Cortex of kidney (tissue), 1 donor: ENCODE measurements at places on chromosomes 7 and 10.

GRCh38 chr10:117741524-117741923 lies 199.0 kb downstream of the EMX2 start:
- DNase-seq: no peak

DNA sequence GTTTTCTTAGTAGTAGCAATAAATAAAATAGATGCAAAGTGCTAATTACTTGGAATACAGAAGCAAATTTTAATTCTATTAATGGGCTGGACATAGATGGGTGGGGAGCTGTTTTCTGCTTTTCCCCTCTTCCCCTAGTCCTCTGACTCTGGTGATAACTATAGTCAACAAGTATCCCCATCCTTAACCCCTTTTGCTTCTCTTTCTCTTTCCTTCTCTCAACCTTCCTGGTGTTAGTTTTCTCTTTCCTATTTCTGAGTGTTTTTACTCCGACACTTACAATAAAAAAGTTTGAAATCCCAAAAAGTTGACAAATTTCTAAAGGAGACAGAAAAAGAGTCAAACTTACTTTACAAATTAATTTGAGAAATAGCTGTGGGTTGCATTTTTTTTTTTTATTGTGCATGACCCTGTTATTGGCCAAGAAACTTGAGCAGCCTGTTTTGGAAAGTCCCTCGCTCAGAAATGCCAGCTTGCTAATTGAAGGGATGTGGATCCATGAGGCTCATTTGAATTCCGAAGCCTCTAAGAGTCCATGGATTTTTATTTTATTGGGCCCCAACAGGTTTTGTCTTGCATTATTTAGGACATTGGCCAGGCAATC lies 2.4 kb downstream of the FAS start:
- no peak for DNase-seq

DNA sequence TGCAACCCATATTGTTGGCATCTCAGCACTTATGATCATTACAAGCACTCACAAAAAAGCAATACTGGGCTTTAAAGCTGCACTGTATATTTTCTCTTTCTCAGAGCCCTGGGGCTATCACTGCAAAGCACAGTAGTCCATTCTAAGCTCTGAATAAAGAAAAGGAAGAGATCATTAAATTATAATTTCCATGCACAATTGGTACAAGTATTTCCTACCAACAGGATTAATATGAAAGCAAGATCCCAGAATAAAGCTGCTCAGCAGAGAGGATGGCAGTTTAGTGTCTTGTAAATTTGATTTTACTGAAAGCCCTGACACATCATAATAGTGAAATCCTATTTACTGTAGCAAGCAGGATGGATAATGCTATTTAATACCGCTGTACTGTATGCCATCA lies 205.3 kb downstream of the CHCHD3 start:
- DNase-seq: no peak

- no peak for DNase-seq
These were observed 13.6 kb downstream of the VPS50 start for GRCh38 chr7:93245525-93246432.

DNA sequence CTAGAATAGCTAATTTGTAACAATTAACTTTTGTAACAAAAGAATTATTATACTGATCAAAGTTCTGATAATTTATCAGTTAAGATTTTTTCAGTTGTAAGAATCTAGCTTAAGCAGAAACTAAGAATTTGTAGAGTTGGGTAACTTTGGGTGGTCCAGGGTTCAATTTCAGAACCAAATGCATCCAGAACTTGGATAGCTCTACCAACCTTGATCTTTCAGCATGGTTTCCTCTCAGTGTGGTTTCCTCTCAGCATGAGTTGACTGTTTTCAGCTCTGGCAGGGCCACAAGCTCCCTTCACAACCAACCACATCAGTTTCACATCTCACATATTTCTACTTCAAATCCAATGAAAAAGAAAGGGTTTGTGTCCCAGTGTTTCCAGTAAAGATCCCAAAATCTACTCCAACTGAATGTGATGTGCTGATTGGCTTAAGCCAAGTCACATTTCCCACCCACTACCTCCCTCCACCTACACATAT lies 3.3 kb upstream of the FAS start:
- no peak for DNase-seq

DNA sequence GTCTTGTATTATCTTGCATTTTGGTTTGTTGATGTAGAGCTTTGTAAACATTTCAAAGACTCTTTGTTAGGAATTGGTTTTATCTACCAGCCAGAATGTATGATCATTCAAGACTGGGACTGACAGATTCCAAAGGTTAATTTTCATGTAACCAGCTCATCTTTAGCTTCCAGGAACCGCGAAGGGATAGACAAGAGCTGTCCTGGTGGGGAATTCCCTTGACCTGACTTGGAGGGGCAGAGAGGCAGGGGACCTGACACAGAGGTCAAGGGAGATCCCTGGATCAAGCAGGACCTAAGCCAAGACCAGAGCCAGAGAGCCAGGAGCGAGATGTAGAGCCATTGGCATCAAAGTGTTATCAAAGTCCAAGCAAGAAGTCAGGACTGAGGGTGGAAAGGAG lies 6.6 kb upstream of the LOXL4 start:
- DNase-seq: no peak

- no peak for DNase-seq
These were observed 73.9 kb downstream of the ADRA2A start for GRCh38 chr10:111150691-111151090.

DNA sequence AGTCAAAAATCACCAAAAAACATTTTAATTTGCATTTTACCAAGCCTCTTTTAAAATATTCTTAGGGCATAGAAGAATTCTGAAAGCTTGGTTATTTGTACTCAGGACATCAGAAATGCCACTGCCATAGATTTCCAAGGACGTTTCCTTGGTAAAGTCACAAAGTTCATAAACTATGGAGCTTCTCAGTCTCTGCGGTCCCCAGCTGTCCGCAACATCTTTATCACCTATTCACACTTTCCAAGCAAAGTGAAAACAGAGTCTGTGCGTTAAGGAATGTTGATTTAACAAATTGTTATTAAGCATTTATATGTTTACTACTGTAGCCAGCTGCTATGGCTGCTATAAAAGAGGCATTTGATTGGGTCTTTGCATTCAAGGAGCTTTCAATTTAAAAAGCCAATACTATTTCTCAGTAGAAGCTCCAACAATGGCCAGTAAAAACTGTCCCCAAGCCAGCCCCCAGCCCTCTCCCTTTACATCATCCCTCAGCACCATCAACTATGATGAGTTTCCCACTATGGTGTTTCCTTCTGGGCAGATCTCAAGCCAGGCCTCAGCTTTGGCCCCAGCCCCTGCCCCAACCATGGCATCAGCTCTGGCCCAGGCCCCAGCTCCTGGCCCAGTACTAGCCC lies 36.8 kb downstream of the CADPS2 start:
- no peak for DNase-seq

DNA sequence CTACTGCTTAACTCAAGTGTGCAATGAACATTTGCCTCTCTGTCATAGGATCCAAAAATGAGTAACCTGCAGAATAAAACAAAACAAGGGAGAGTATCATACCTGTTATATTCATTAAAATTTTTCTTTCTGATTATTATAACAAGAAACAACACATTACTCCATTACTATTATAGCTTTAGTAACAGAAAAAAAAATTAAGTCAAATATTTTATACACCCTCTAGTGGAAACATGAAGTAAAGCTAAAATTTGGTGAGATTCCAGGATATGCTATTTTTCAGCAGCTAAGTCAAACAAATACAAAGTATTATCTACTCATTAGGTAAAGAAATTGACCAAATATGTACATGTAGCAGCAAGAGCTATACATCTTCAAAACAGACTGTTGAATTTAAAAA lies 56.3 kb downstream of the PDZD8 start:
- DNase-seq: no peak

DNA sequence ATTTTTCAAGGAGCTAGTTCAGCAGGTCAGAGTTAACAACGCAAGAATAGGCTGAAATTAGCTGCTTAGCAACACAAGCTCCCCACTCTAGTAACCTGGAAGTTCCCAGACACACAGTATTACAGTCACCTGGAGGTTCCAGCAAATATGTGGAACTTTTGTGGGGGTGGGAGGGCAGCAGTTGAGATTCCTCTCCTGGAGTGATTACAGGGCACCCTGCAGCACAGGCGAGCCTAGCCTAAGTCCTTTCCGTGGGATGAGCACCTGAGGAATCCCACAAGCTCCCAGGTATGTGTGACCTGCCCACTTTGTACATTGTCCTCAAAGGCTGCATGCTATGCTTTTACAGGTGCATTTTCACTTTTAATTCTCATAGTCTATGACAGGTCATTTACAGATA lies 13.6 kb downstream of the TPK1 start:
- no peak for DNase-seq

- DNase-seq: no peak
These were observed 551 bp downstream of the IFIT1 start for GRCh38 chr10:89392974-89393373.

GRCh38 chr7:96869538-96869937 lies 135.8 kb upstream of the DLX6 start:
- no peak for DNase-seq

DNA sequence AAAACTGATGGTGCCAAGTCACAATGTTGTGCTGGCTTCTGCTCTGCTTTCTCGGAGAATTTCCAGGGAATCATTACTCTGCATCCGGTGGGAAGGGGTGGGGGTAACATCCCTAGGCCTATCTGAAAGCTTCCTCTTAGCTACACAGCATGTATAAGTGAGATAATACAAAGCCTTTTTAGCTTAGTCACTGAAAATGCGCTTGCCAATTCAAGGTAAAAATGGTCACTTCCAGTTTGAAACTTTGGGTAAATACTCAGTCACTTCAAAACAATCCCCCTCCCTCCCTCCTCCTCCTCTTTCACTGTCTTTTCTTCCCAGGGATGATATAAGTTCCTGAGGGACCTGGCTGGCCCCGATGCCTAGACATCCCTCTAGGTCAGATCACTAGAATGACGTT lies 57.3 kb upstream of the APBB1IP start:
- no peak for DNase-seq

GRCh38 chr10:46516660-46517416 lies 39.6 kb downstream of the GPRIN2 start:
- no peak for DNase-seq

DNA sequence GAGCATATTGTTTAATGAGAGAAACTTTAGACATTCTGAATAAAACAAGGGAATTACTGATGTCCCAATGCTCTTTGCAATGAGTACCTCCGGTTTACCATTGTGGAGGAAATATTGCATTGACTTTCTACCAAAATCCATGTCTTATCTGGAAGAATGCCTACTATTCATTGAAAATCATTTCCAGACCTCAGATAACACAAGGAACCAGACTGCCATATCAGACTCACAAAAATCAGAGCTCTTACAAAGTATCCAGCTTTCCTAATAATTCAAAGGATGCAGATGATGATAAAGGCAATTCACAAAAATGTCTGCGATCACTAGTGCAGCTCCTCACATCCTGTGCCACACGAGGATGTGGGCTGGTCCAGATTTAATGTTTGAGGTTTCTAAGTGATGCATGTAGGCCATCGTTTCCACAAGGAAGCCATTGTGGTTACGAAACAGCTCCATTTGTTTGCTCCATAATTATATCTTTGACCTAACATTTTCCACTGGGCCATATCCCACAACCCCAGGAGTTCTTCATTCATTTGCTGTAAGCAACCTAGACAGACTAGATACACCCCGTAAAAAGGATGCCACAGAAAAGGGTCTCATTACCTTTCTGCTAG lies 831.1 kb upstream of the C7orf33 start:
- DNase-seq: no peak

DNA sequence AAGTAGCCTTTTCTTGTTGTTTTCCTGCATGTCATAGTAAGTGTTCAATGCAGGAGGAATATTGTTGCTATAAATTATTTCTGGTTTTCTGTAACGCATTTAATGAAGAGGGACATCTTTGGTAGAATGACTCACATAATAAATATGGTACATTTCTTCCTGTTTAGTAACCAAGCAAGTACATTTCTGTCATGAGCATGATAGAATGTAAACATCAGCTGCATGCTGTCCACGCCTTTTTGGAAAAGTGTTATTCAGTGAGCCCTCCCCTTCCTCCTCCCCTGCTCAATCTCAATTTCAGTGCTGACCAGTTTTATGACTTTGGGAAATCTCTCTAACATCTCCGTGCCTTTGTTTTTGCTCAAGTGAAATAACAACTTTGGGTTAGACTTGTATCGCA lies 664.0 kb downstream of the XPNPEP1 start:
- DNase-seq: no peak

- no peak for DNase-seq
These were observed 243.0 kb downstream of the PLXDC2 start for GRCh38 chr10:20059084-20059835.

DNA sequence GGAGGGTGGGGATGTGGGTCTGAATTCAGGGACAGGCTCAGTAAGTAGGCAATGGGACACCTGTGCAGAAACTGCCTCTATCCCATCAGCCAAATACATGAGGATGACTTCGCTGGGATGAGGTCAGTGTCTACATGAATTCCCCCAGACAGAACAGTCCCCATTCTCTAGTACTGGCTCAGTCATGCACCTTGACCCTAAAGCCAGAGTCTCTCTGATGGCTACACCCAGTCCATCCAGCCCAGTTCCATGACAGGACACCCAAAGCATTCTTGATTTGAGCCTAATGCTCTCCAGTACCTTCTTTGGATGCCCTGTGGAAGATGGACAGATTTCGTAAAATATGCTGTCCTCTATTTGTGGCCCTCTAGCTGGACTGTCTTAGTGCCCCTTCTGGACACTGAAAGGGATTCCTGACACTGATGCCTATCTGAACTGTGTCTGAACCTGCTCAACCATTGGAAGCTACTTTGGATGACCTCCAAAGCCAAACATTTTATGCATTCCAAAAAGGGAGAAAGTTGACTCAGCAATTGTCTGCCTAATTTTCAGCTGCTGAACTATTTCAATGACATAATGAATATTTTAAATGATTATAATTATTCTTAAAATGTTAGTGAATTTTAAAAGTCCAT lies 14.6 kb downstream of the SFRP4 start:
- no peak for DNase-seq

GRCh38 chr10:69901628-69902505 lies 100.2 kb downstream of the COL13A1 start:
- no peak for DNase-seq

DNA sequence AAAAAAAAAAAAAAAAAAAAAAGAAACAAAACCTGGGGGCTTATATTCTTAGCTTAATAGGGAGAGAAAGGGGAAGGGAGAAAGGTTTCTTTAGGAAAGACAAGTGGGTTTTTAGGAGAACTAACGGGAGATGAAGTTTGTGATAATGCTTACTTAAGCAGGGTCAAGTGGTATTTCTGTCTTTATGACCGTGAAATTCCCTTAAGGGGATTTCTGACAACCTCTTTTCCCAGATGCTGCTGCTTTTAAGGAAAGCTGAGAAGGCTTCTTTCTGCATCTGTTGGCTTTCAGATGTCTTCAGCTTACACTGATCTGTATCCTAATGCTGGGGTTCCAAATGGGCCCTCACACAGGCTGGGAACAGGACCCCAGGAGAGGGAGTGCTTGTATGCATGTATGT lies 42.6 kb downstream of the ADAMTS14 start:
- DNase-seq: no peak
